ENCODE measurements at places on chromosomes 6 and 20. TPM values are rescaled to one million over a fixed set of nuclear protein-coding genes. Genes with fewer than 3 reads are reported as not detected.

Gene RIMS1
- total RNA-seq, result 1.8 TPM

DNA sequence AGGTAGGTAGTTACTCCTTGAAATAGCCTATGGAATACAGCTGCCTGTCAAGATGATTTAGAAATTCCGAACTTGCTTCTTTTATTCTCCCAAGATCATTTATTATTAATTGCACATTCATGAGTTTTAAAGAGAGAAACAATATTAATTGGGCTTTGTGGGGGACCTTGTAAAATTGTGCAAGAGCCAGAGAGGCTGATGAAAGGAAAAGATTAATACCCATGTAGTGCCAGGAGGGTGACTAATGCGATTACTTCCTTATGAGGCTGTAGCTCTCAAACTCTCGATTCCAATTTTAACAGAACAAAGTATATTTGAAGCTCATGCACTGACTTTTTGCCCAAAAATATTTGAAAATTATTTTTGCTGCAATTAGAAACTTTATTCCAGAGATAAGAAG is 423.8 kb upstream of the ID4 start:
- DNase-seq, result peak; percentile 78

DNA sequence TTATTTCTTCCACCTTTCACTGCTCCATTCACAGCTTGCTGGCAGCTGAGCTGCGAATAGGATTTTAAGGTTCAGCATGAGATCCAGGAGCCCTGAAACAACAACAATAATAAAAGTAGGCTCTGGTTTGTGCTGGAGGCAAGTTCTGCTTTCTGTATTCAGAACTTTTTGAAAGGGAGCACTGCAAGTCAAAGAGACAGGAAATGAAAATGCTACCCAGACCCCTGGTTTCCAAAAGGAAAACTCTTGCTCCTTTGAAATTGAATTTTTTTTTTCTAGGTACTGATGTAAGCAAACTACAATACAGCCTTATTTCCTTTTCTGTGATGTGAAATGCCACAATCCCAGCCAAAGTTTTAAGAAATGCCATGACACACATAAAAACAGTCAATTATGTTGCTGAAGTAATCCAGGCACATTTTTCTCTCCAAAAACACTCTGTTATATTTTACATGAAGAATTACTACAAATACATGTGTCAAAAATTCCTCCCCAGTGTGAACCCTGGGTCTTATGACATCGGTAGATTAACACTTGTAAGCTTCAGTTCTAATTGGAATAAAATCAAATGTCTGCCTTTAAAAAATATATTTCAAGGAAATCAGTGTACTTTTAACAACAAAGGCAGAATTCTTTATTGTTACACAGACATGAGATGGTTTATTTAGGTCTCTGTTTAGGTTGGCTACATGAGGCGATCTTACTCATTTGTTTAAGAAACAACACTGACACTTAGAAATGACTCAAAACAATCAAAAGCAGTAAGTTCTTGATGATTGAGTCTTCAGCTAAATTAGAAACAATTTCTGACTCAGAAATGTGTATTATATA is 656.7 kb downstream of the EPHA7 start:
- no peak for DNase-seq

GRCh38 chr6:158654498-158654897 is 4.6 kb downstream of the SYTL3 start:
- peak; percentile 85 for DNase-seq

DNA sequence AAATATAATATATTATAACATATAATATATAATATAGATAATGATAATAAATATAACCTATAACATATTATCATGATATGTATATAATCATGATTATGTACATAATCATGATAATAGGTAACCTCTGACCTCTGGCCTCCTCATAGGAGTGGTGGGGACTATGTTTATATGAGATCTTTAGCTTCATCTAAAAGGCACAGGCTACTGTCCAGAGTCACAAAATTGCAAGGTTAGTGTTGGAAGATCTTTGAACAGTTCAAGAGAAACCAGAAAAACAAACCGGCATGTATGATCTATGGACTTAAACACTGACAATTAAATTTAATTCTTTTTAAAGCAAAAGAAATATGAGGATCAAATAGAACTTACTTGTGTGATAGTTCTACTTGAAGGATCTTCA is 55.7 kb upstream of the TINAG start:
- no peak for DNase-seq

- no peak for DNase-seq
These were observed 3.7 kb downstream of the TNFAIP3 start for GRCh38 chr6:137870744-137871247.

DNA sequence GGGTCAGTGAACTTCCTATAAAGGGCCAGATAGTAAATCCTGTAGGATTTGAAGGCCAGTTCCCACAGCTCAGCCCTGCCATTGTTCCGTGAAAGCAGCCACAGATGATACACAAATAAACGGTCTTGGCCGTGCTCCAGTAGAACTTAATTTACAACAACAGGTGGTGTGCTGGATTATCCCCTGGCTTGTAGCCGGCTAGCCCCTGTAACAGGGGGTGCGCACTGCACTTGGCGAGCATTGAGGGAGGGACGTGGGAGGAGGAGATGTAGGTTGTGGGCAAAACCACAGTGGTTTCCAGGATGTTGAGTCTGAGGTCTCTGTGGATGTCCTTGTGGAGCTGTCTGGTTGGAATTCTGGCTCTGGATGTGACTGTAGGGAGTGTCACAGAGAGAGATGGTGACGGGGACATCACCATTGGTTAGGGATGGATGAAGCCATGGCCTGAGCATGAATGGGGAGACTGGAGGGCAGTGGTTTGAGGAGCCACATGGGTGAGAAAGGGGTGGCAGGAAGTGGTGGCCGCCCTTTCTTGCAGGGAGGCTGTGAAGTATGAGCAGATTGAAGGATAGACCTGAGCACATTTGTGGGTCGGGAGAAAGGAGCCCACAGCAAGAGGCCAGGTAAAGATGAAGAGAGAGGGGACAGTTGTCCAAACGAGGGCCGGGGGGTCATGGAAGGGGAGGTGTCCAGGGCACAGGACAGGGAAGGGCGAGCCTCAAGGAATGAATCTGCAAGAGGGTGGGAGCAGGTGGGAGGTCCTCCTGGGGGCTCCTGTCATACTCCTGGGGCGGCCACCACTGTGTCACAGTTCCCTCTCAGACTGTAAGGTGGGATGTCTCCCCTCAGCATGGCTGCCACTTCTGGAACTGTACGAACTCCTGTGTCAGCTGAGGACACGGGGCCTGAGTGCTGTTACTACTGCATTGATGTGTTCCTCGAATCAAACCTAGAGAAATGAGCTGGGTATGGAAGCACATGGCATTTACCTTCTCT is 53.6 kb downstream of the CDH26 start:
- no peak for DNase-seq

Gene RIPOR2
- 0.29 TPM for total RNA-seq
